ENCODE measurements at places on chromosomes 2 and 18.

DNA sequence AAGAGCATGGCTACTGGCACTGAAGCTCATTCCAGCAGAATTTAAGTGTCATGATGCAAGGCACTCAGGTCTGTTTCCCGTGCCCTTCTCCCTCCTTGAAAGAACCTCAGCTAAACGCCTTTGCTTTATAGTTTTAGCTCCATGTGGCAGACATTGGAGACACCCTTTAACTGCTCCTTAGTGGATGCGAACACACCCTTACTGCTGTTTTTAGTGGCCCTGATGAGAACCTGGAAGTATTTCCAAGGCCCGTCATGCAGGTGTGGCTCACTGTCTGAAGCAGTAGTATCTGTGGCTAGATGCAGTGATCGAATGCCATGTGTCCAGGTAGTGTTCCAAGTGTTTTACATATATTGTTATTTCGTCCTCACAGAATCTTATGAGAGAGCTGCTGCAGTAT lies 28.3 kb downstream of the KIF5C start:
- no peak for DNase-seq

DNA sequence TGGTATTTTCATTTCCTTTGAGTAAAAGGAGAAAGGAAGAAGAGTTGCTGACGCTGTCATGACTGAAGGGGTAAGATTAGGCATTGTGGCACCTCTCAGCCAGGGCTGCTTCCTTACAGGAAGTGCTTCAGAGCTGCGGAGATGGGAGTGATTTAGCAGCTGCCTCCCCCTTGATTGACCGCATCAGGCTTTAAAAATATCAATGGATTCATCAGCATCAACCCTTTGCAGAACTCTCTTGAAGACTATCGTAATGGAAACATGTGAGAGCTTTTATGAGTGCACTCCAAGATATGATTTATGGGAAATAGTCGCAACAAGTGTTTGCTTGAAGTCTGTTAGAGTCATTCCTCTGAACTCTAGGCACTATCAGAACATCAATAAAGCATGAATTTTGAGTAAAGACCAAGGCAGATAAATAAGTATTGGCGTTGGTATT lies 141.1 kb downstream of the CSRNP3 start:
- no peak for DNase-seq

- DNase-seq: no peak
Measured at GRCh38 chr18:24972577-24972976, 379.4 kb downstream of the ZNF521 start.

DNA sequence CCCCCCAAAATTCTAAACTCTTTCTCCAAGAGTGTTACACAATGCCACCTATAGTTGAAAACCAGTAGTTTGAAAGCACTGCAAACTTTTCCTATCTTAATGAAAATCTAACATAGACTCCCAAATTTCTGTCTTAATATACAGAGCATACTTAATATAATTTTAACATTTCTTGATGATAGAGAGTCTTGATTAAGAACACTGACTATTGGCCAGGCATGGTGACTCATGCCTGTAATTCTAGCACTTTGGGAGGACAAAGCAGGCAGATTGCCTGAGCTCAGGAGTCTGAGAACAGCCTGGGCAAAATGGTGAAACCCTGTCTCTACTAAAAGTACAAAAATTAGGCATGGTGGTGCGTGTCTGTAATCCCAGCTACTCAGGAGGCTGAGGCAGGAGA lies 34.2 kb downstream of the ASXL2 start:
- no peak for DNase-seq

DNA sequence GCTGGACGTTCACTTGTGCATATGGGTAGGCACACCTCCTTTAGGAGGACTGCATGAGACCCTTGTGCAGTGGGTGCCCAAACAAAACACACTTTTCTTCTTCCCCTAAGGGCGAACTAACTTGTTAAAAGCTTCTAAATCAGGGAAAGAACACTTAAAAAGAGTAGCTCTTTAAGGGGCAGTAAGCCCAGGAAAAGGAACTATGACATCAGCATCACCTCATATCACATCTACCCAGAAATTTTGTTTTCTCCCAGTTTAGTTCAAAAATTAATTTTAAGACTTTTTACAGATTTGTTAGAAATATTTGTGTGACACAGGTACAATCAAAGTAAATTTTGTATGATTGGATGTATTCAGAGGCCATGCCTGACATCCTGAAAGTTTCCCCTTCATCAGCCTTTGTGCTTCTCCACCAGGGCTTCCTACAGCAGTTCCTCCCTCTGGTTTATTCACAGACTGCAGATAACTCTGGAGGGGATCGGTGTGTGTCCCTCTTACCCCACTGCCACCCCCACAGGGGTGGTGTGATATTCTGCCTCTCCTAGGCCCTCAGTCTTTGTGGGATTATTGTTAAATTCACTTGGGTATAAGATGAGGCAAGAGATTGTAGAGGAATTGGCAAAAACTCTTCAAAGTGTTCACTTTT lies 27.6 kb downstream of the BCL2L11 start:
- DNase-seq: no peak

DNA sequence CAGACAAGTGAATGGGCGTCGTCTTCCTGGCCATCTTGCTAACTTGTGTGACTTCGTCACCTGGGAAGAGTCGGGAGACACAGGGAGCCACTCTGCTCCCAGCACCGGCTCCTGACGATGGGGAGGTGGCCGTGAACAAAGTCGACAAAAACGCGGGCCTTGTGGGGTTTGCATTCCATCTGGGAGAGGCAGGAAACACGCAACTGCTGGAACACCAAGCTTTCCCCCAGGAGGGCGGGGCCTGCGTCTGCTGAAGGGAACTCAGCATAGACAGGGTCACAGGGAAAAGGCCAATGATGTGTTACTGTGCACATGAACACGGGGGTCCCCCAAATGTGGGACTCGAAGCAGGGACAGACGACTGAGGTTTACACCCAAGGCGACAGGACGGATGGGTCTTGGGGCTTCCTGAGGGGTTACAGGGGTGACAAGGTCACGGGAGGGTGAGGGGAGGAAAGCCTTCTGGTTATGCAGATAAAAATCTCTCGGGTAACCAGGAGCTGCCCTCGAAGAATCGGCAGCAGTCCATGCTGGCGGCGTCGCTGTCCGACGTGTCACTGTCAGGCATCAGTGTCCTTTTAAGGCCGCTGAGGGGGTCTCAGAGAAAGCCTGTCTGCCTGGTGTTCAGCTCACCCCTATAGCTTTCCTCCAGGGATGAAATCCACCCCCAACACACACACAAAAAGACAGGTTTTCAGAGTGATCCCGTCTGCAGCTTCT lies 28.2 kb upstream of the PRLH start:
- DNase-seq: no peak

DNA sequence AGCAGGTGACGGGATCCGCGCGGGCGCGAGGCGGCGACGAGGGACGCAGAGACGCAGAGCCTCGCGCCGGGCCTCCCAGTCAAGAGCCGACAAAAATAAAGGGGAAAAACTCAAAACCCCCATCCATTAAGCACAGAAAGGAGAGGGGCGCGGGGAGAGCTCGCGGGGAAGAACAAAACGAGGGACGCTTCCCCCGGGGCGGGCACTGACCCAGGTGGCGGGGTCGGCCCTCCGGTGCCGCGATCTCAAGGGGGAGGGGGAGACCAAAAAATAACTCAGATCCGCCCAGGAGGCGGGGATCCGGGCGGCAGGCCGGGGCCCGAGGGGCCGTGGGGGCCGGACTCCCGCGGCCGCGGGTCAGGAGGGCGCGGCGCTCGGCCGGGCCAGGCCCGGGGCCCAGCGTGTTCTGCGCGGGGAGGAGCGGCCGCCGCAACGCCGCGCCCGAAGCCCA lies 597 bp downstream of the RNF103 start:
- peak; percentile 30 for DNase-seq

GRCh38 chr2:98479959-98480524 lies 35.4 kb downstream of the INPP4A start:
- peak; percentile 29 for DNase-seq

- DNase-seq: no peak
Measured at GRCh38 chr2:190443778-190444481, 35.8 kb downstream of the MFSD6 start.

DNA sequence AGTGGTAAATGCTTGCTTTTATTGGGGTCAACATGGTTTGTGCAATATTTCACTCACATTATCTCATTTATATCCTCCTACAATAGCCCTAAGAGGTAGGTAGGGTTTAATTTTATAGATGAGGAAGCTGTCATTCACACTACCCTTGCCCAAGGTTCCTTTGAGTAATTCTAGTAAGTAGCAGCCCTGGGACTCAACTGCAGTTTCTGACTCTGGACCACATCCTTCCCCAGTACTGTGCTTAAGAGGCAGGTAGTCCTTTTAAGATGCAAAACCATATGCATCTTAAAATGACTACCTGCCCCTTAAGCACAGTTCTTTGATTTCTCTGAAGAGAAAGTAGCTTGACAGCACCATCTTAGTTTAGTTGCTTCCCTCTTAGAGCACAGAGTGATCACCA lies 15.7 kb upstream of the NT5C1B start:
- no peak for DNase-seq
